ENCODE measurements at places on chromosomes 11 and 22.

DNA sequence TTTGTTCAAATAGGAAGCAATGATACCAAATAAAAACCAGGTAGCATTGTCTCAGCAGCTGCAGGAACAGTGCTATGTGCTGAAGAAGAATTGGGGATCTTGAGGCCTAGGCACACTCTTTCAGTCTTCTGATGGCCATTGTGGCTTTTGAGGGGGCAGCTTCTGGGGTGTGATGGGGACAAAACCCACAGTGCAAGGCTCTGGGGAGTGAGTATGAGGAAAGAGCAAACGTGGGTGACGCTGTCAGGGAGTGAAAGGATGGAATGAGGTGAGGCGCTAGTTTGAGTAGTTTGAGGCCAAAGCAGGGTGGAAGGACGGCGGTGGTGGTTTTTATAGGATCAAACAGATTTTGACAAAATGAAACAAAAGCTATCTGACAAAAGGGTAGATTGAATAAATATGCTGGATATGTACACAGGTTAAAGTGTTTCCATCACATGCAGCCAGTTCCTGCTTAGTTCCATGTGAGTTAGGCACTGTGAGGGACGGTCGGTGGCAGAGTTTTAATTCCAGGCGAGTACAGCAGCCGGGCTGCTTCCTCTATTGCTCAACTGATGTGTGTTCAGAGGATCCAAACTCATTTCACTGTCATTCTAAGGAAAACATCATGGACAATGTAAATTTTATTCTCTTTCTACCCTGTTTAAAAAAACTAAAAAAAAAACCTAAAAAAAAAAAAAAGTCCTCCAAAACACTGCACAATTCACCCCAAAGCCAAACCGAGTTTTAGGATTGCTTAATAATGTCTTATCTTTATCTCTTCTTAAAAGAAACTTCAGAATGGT lies 18.9 kb downstream of the ADAMTS15 start:
- DNase-seq, result no peak

DNA sequence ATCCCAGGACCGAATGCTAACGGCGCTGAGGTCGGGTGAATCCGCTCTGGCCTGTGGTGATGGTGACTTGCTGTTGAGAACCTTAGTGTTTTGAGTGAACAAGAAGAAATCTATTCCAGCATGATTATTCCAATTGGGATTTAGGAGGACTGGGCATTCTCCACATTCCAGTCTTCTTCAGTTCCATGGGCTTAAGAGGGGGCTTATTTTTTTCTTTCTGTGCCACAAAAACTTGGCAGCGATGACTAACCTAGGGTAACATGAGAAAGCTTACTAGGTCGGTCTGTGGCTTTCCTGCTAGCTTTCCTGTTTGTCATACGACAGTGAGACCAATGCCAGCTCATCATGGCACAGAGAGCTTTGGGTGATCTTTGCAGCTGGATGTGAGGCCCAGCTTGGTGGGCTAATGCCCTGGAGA lies 62.9 kb upstream of the ATXN10 start:
- peak; percentile 61 for DNase-seq

- no peak for DNase-seq
These were observed 13.2 kb downstream of the VPS37C start for GRCh38 chr11:61147791-61148620.

DNA sequence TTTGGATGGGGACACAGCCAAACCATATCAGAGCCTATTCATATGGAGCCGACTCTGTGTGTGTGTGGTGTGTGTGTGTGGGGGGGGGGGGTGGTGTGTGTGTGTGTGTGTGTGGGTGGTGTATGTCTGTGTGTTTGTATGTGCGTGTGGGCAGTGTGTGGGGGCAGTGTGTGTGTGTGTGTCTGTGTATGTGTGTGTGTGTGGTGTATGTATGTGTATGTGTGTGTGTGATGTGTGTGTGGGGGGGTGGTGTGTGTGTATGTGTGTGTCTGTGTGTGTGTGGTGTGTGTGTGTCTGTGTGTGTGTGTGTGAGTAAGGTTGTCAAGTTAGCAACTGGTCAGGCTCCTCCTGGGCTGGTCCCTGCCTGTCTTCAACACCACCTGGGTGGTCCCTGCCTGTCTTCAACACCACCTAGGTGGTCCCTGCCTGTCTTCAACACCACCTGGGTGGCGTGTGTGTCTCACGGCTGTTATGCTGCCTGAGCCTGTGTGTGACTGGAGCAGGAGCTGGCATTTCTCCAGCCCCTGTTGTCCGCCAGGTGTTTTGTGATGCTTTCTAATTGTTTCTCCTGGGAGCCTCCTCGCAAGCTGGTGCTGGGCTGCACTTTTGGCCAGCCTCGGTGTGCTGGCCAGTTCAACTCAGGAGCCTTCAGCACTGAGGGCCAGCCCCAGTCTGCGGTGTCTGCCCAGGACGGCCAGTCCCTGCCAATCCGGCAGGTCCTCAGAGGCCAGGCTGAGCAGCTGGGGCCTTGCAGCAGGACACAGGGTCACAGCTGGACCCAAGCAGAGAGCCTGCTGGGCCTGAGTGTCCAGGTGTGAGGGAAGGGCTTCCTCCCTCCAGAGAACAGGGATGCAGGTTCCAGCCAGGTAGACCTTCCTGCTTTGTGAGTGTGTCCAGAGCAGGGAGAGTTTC lies 21.5 kb upstream of the PVALB start:
- DNase-seq, result no peak

- DNase-seq, result peak; percentile 47
These were observed 4.7 kb upstream of the TTC36 start for GRCh38 chr11:118522571-118523072.

DNA sequence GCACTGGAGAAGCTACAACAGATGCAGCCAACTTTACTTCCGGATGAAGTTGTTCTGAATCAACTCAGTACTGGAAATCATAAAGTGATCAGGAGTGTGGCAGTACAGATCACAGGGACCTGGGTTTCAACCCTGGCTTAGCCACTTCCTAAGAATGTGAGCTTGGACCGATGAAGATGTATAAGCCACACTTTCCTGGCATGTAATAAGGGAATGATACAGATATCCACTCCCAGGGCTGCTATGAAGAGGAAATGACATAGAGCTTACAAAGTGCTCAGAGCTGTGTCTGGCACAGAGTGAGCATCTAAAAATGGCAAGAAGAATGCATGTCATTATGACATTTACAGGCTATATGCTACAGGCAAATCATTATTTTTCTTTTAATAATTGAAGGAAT lies 378.7 kb downstream of the NTM start:
- DNase-seq, result peak; percentile 89

- DNase-seq, result no peak
These were observed 129.7 kb downstream of the NCAM1 start for GRCh38 chr11:113090716-113091480.

All from AG08395 (cell line).